ENCODE measurements at places on chromosomes 3 and 15.

DNA sequence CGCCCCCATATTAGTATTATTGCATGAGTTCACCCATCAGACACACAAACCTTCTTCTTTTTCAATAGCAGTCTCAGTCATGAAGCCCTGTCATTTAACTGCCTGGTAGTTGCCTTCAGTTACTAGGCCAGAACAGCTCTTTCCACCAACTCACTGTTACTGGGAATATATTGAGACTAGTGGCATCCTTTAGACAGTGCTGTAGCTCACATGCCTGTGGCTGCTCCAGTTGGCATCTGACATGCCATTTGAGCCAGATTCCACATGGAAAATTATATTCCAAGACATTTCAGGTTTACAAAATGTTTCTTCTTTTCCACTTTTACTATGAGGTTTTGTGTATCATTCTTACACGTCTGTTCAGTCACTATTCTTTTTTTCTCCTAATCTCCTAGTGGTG is 146.1 kb downstream of the GHSR start:
- DNase-seq: no peak

GRCh38 chr3:18018491-18019160 is 276.2 kb upstream of the TBC1D5 start:
- no peak for DNase-seq

- no peak for DNase-seq
Measured at GRCh38 chr15:33534642-33535041, 223.9 kb downstream of the RYR3 start.

GRCh38 chr3:117735481-117736101 is 1026.0 kb downstream of the TUSC7 start:
- DNase-seq: no peak

DNA sequence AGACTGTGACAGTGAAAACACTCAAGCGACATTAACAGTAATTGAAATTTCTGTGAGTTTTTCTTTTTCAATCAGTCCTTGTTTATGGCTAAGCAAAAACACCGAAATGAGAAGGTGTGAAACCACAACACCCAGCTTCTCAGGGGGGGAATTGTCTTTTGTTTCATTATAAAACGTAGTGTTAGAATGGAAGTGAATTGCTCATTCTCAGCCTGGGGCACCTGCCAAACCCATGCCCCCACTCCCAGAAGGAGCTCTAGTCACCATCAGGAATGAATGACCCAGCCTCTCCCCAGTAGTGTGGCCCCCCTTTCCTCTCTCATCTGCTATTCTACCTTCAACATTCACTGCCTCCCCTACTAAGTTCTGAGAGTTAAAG is 185.8 kb upstream of the CFAP20DC start:
- DNase-seq: no peak

DNA sequence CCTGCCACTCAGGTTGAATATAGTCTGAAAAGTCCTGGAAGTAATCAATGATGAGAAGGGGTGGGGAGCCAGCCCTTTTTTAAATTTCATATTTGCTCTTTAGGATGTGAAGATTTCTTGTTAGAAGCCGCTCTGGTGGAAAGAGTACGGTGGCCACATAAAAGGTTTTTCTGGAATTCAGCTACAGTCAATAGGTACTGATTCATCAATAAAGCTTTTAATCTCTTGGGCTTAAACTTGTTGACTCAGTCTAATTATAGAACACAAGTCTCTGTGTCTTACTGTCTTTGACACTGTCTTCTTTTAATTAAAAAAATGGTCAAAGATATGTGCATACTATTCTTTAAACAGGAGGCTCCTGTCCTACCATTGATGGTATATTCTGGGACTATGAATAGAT is 99.9 kb upstream of the TP63 start:
- DNase-seq: no peak

GRCh38 chr3:63387568-63387967 is 109.5 kb downstream of the SYNPR start:
- DNase-seq: no peak

- DNase-seq: no peak
Measured at GRCh38 chr15:92840149-92840548, 60.0 kb upstream of the CHD2 start.

- no peak for DNase-seq
Measured at GRCh38 chr3:217099-217813, 20.7 kb downstream of the CHL1 start.

DNA sequence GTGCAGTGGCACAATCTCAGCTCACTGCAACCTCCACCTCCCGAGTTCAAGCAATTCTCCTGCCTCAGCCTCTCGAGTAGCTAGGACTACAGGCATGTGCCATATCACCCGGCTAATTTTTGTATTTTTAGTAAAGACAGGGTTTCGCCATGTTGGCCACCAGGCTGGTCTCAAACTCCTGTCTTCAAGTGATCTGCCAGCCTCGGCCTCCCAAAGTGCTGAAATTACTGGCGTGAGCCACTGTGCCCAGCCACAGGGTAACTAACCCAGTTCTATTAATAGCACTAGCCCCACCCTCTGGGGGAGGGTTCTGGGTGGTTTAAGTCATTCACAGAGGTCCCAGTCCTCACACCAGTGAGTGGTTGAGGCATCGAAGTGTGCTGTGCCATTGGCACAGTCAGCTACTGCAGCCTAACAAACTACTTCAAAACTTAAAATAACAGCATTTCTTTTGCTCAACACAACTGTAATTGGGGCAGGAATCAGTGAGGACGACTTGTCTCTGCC is 44.0 kb downstream of the RHCG start:
- DNase-seq: no peak

DNA sequence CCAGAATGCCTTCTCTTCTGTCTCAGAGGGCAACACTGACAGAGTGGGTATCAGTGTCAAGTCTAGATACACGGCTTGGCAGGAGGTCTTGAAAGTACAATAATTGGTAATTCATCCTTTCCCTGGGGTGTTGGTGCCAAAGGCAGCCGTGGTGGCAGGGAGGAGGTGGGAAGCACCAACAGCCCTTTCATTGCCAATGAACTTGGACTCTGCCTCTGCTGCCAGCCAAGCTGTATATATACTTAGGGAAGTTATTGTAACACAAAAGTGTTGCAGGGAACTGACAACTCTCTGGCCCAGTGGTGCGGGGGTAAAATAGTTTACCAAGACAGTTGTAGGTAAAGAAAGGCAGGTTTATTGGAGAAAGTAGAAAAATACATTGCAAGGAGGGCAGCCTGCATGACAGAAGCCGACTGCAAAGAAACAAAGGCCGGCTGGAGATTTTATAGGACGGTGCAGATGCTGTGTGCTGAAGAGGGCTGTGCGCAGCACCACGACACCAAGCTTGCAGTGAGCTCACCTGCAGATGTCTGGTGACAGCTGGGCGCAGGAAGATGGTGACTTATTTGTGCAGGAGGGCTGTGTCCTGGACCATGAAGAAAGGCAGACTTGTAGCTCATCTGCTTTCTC is 4.0 kb upstream of the FAM3D start:
- DNase-seq: no peak

DNA sequence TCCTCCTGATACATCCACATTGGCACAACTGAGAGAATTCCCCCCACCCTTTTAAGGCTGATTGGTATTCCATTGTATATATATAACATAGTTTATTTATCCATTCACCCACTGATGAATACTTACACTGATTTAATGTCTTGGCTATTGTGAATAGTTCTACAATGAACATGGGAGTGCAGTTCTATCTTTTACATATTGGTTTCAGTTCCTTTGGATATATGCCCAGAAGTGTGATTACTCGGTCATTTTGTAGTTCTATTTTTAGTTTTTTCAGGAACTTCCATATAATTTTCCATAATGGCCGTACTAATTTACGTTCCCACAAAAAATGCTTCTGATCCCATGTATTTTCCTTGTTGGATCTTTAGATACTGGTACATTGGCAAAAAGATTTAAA is 135.3 kb downstream of the FMN1 start:
- DNase-seq: no peak

- no peak for DNase-seq
Measured at GRCh38 chr3:190307164-190307545, 15.1 kb downstream of the CLDN1 start.

DNA sequence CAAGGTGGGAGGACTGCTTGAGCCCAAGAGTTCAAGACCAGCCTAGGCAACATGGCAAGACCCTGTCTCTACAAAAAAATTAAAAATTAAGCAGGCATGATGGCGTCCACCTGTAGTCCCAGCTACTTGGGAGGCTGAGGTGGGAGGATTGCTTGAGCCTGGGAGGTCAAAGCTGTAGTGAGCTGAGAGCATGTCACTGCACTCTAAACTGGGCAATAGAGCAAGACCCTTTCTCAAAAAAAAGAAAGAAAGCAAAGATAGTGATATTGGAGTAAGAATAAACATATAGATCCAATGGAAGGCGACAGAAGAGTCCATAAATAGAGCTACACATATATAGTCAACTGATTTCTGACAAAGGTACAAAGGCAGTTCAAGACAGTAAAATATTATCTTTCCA is 21.3 kb upstream of the ANKRD28 start:
- no peak for DNase-seq

DNA sequence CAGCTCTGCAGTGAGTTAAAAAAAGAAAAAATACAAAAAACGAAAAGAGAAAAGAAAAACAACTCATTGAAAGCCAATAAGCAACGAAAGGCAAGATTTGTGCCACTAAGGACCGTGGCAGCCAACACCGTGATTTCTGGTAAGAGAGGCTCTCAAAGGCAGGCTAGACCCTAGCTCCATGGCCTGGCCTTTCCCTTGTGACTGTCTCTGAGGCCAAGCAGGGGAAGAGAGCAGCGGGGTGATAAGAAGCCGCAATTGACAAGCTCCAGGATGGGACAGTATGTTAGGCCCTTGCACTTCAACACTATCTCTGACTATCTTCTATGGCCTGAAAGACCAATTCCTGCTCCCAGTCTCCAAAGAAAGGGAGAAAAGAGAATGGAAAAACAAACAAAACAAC is 12.4 kb downstream of the APOD start:
- DNase-seq: no peak

DNA sequence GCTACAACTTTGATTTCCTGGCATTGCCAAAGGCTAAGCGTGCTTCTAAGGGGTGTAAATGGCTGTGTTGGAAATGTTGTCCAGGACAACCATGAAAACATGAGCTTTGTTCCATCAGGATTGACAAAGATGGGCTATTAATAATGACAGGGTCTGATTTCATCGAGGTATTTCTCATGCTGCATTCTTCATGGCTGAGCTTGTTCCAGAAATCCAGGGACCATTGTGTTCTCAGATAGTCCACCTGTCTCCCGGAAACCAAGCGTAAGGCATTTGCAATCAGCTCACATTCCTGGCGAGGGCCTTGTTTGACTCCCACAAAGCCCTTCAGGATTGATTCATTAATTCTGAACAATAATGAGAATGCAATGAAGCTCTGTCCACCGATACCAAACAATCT is 111.3 kb downstream of the CD47 start:
- no peak for DNase-seq

GRCh38 chr3:44439499-44440295 is 37.8 kb downstream of the ZNF445 start:
- no peak for DNase-seq

DNA sequence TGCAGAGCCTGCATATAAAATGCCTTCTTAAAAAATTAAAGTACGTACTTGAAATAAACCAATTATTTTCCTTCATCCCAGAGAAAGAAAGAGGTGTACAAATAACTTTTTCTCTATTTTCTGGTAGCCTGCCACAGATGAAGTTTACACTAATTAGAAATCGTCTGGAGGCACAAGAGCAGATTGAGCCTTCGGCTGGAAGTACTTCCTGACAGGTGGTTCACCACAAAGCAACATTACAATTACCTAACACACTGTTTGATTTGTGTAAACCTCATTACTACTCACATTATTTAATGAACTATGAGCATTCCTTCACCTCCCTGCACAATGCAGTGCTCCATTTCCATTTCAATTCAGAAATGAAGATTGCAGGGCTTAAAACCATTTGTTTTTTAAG is 856.1 kb downstream of the SI start:
- no peak for DNase-seq

GRCh38 chr15:57534281-57534680 is 57.4 kb upstream of the MYZAP start:
- DNase-seq: no peak
